ENCODE measurements at places on chromosomes 2 and 18.

DNA sequence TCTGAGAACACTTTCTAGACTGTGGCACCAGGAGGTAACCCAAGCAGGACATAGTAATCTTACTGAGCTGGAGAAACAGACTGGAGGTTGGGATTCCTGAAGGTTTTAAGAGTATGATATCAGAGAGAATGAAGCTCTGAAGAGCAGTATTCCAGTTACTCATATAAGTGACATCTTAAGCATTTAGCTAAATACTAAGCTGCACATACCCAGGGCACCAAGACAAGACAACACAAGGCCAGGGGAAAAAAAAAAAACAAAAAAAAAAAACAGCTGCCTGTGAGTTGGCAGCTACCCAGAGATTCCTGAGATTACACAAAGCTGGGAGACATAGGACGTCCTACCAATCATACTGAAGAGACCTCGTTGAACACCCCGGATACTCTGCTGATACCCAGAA lies 175.8 kb downstream of the SRBD1 start:
- DNase-seq: no peak

DNA sequence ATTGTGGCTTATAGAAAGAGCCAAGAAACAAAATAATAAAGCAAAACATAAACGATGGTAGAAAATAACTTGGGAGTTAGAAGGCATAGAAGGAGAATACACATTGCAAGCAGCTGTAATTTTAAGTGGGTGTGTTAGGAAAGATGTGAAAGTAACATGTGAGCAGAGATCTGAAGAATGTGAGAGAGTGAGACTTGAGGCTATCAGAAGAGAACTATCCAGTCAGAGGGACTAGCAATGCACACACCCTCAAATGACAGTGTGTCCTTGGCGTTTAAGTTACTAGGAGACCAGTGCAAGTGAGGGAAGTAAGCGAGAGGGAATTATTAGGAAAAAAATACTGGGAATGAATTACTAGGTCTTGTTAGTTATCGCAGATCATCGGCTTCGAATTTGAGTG lies 304.9 kb downstream of the DSEL start:
- DNase-seq: no peak

DNA sequence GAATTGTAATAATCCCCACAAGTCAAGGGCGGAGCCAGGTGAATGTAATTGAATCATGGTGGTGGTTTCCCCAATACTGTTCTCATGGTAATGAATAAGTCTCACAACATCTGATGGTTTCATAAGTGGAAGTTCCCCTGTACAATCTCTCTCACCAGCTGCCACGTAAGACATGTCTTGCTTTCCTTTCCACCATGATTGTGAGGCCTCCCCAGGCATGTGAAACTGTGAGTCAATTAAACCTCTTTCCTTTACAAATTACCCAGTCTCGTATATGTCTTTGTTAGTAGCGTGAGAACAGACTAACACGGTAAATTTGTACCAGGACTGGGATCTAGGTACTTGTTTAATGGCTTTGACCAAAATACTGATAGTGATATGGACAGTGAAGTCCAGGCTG lies 744.3 kb upstream of the REG3G start:
- DNase-seq: no peak

DNA sequence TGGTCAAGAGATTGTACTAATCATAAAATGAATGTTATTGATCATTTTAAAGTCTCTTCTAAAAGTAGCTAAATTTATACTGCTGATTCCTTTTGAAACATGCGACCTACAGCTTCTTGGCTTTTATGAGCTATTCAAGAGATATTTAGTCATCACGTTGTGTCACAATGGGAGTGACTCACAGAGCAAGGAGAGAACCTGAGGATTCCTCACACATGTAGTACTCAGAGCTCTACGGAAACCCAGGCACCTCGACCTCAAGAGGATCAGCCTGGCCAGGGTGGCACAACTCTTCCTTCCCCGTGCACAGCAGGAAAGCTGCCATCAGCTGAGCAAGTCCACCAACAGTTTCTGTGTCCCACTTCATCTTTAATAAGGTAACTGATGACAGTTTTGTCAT lies at the start of gene DHRS9:
TSS of gene DHRS9 (plus strand) at position 223 of the 400 bp plus-strand sequence. CDS start 12,019 bp downstream, outside the sequence.
- DNase-seq: peak; percentile 94

DNA sequence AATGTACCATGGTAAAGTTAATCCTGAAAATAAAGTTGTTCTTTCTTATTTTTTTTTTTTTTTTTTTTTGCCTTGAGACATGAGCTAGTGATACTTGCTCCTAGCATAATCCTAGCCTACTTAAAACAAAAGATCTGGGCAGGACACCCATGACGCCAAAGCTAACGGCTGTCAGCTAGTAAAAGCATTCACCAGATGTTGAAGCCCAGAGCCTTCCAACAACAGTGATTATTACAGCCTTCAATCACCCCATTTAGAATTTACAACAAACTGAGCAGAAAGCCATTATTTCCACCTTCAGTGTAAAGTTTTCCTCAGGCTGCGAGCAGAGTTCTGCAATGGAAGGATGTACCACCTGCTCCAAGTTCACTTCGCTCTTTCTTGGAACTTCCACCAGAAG lies 259.5 kb downstream of the SP3 start:
- DNase-seq: no peak

DNA sequence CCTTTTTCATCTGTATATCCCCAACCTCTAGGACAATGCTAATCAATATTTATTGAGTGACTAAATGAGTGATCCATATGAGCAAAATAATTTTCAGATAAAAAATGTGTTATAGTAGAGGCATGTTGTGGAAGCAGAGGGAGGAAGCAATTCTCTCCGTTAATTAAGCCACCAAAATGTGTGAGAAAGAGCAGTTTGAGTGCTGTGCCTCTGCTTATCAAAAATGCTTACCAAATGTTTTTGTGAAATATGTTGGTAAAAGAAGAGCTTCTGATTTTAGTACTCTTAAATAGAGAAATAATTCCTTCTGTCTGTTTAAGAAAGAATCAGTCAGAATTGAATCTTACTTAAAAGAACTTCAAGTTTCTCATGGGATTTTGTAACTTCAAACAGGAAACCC lies 90.3 kb downstream of the DTNA start:
- no peak for DNase-seq

DNA sequence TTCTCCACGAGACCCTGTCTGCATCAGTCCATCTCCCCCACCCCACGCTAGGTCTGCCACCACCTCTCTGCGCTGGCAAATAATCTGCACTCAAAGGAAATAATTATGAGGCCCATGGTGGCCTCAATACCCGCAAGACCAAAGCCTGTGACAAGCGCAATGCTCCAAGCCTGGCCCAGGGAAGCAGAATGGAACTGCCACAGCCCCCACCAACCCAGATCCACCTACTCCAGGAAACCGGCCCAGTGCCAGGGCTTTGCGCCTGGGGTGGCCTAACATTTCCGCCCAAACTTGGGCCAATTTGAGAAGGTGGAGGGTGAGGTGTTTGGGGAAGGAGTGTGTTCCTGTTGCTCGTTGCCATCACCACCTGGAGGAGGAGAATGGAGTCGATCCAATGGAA lies 26.0 kb upstream of the ATOH8 start:
- DNase-seq: no peak

All from AML-193 (cell line).